ENCODE measurements at places on chromosomes 5 and 9.

DNA sequence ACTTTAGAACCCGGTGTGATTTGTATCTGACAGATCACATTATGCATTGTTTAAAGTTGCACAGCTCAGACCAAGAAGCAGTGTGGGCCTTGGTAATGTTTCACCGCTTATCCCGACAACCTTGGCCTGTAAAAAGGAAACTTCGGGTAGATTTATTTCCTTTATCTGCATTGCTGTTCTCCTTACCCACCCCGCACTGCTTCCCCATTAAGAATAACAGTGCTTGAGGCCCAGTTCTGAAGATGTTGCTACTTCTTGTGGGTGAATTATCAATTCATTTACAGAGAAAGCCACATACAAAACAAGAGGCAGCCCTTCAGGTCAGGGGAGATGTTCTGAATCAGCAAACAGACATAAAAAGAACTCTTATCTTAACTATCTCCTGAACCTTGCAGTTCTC, 8.4 kb downstream of the SMARCA2 start:
- DNase-seq: no peak

- no peak for DNase-seq
Measured at GRCh38 chr5:171848911-171849520, 63.4 kb downstream of the SMIM23 start.

- DNase-seq: no peak
Measured at GRCh38 chr5:107867266-107867665, 196.5 kb upstream of the EFNA5 start.

DNA sequence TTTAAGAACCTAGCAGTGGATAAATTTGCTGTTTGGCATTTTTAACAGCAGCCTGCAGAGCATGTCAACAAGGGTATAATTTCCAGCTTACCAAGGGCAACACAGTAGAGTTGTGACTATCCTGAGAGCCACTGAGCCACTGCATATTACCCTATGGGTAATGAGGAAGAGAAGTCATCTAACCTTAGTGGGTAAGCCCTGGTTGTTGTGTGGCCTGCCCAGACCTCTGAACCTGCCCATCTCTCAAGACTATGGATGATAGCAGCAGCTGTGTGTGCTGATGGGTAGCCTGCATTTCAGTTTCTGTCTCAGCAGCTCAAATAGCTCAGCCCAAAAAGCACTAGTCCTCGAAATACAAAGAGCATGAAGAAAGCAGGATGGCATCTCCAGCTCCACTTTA, 56.1 kb upstream of the PIP5K1B start:
- DNase-seq: no peak

DNA sequence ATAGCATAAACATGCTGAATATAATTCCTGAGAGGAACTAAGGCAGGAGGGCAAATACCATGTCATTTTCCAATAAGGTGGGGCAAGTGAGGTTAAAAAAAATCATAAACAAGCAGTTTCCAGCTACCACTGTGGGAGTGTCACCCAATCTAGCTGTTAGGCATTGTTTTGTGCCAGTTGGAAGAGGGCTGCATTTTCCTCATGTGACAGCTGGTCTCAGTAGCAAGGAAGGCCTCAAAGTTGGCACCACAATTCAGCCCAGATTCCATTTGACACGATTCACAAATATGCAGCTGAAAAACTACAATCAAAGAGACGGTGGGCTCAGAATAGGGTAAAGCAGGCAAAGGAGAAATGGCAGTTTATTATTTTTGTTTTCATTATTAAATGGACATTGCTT, 636.1 kb downstream of the KIF4B start:
- no peak for DNase-seq
